Cortex of kidney (tissue), 1 donor: ENCODE measurements at places on chromosomes 7 and 10.

- DNase-seq: no peak
Observed at GRCh38 chr7:139757968-139758367, 19.8 kb downstream of the HIPK2 start.

GRCh38 chr7:135161669-135162068, 8.8 kb downstream of the CYREN start:
- no peak for DNase-seq

DNA sequence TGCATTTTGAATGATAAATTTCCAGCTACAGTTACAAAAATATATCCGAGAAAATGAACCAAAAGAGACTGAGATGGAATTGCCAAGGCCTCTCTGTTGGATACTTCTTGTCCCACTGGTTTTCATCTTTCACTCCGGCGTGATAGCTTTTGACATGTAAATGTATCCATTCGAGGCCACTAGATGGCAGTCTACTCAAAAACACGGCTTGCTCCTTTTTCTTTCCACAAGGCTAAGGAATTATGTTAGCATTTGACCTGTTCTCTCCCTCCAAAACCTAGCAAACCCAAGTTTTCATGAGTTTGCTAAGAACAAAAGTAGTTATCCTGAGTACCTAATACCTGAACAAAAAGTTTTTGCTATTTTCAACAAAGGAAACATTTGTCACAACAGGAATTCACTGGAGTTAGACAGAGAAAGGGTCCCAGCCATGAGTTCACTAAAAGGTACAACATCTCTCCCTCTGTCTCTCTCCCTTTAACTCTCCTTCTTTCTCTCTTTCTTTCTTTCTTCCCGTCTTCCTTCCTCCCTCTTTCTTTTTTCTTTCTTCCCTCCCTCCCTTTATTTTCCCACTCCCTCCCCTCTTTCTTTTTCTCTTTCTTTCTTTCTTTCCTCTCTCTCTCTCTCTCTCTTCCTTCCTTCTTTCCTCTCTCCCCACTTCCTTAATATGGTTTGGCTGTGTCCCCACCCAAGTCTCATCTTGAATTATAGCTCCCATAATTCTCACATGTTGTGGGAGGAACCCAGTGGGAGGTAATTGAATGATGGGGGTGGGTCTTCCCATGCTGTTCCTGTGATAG, 207.9 kb upstream of the MYO3A start:
- no peak for DNase-seq

DNA sequence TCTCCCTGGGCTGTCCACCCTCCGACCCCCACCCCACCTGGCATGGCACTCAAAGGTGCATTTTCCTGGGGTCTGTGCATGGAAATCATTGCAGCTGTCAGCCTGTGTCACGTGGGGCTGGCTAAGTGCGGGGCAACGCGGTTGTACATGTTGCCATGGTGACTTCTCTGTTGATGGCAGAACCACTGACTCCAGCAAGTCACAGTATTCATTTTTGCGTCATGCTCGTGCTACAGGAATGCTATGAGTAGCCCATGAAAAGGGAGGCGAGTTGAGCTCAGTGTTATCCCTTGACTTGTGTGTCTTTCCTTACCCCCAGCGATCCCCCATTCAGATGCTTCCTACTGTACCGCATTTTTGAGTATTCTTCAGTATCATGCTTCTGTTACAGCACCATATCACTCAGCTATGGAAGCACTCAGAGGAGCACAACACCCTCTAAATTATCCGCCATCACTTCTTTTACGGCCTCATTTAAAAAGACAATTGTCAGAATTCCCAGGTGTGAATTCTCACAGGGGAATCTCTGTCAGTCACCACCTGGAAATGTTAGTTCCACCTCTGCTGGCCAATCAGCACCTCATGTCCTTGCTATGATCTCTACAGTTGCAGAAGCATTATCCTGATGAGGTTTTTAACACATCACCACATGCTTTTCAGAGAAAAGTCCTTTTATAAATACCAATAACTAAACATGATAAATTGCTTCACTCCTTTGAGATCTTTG, 194.4 kb upstream of the C7orf33 start:
- DNase-seq: no peak

- DNase-seq: no peak
Observed at GRCh38 chr7:12706900-12707536, 19.6 kb downstream of the ARL4A start.

- no peak for DNase-seq
Observed at GRCh38 chr10:74991435-74991834, 120.0 kb upstream of the SAMD8 start.

- DNase-seq: no peak
Observed at GRCh38 chr7:87574630-87575029, 26.1 kb downstream of the ABCB1 start.

GRCh38 chr10:55509168-55509567, 708.1 kb upstream of the PCDH15 start:
- no peak for DNase-seq

GRCh38 chr10:9219860-9220259, 1165.4 kb downstream of the GATA3 start:
- DNase-seq: no peak

GRCh38 chr7:47183862-47184590, 397.9 kb downstream of the TNS3 start:
- DNase-seq: no peak

DNA sequence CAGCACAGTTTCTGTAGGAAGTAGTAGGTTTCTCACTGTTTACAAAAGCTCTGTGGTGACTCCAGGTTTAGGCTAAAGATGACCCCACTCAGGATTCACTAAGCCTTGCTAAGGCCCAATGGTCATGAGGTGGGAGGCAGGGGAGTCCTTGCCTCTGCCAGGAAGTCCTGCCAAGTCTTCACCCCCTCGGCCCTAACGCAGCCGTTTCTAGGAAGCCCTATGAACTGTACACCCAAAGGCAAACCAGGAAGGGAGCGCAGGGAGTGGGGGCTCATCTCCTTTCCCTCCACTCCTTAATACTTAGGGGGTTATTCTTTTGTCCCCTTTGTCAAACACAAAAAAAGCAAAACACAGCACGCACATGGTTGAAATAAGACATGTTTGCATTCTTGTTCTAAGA, 64.6 kb downstream of the CTBP2 start:
- no peak for DNase-seq

DNA sequence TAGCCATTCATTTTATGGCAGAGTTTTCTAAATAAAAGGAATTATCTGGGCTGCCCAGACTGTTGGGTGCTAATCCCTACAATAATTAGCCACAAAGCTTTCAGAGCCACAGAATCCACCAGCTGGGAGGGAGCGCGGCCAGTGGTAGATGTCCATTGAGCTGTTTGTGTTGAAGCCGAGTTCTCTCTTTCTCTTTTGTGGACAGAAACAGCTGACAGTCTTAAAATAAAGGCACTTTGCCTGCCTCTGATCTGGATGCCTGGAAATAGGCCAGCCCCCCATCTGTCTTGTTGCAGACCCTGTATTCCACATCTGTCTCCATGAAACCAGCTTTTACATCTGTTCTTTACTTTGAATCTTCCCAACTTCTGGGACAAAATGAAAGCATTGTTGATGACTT, 66.1 kb downstream of the MTPN start:
- DNase-seq: no peak

GRCh38 chr7:48389977-48390376, 218.7 kb downstream of the ABCA13 start:
- no peak for DNase-seq

DNA sequence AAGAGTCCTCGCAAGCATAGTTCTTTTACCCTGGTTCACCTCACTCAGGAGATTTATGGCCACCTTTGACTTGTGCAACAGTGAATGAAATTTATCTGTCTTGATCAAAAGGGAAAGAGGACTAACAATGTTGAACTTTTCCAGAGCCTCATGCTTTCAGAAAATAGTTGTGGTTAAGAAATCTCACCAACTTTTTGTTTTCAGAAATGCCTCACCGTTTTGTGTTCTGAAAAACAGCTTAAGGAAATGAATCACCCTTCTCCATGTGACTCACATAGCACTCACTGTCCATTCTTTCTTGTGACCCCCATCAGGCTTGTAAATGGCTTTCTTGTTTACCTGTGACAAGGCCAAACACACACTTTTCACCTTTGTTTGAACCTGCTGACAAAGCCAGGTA, 148.6 kb upstream of the FAM3C start:
- no peak for DNase-seq

GRCh38 chr10:129850316-129850715, 113.8 kb downstream of the EBF3 start:
- no peak for DNase-seq

GRCh38 chr10:21174715-21175495, 277.8 kb upstream of the NEBL start:
- DNase-seq: no peak

GRCh38 chr7:100974021-100974420, 4.7 kb downstream of the MUC12 start:
- no peak for DNase-seq

- no peak for DNase-seq
Observed at GRCh38 chr10:21662635-21663034, 128.6 kb downstream of the MLLT10 start.

GRCh38 chr7:88203401-88203800, 16.4 kb downstream of the SRI start:
- DNase-seq: no peak

- no peak for DNase-seq
Observed at GRCh38 chr7:87561102-87561501, 39.6 kb downstream of the ABCB1 start.

DNA sequence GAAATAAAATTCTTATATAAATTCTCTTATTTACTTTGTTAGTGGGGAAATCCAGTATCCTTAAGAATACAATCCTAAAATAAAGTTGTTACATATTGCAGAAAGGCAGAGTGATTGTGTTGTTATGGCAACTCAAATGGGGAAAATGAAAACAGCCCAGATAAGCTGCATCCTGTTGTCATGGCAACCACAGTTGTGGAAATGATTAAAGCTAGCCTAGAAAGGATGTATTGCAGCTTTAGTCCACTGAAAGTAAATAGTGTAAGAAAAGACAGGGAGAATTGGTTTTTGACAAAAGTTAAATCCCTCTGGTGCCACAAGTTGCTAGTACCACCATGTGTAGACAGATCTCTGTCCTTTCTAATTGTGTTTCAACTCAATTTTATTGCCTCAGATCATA, 43.2 kb downstream of the BTRC start:
- DNase-seq: no peak

GRCh38 chr7:2926896-2927405, 82.8 kb upstream of the GNA12 start:
- no peak for DNase-seq

DNA sequence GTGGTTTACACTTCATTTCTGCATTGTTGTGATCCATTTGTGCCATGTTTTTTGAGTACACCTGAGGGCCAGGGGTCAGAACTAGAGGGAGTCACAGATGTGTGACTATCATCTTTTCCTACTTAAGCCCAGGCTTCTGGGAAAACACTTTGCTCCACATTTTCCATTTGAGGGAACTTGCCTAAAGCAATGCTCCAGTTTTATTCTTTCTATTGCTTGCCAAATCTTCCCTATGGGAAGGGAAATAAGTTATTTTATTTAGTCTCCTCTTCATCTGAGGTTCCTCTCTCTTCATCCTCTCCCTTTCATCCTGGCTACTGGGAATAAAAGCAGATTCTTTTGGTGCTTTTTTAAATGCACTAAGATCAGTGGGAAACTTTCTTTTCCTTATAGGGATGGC, 179.9 kb upstream of the PRSS58 start:
- DNase-seq: no peak

DNA sequence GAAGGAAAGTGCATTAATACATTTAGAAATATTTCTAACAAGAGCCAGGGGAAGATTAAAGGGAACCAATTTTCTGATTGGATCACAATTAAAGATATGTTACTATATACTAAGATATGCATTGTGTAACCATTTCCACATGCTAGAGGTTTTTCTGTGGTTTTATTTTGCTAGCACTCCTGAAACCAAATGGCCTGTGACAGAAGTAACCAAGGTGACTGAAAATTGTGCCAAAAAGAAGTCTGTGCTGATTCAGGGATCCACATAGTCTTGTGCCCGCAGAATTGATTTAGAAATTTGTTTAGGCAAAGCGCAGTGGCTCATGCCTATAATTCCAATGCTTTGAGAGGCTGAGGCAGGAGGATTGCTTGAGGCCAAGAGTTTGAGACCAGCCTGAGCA, 1.8 kb downstream of the CC2D2B start:
- no peak for DNase-seq

DNA sequence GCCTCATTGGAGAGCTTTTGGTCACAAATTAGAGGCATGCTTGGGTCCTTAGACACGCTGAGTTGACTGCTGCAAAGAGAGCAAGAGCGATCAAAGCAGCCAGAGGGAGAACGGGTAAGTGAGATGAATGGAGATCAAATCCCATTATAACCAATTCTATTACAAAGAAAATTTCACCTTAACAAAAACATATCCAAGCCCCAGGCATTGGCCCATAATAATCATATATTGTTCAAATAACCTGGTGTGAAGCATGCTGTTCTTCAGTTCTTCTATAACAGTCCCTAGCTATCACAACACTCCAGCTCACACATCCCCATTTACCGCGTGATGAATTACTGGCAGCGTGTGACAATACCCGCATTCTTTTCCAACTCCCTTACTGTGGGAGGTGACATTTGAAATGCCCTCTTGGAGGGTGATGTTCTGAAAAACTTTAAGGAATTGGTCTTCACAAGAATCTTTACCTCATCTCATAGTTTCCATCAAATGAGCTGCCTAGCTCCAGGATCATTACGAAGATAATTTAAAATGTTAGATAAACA, 156.1 kb upstream of the PLXNA4 start:
- DNase-seq: no peak

- DNase-seq: no peak
Observed at GRCh38 chr10:44389556-44389955, 4.7 kb upstream of the CXCL12 start.

DNA sequence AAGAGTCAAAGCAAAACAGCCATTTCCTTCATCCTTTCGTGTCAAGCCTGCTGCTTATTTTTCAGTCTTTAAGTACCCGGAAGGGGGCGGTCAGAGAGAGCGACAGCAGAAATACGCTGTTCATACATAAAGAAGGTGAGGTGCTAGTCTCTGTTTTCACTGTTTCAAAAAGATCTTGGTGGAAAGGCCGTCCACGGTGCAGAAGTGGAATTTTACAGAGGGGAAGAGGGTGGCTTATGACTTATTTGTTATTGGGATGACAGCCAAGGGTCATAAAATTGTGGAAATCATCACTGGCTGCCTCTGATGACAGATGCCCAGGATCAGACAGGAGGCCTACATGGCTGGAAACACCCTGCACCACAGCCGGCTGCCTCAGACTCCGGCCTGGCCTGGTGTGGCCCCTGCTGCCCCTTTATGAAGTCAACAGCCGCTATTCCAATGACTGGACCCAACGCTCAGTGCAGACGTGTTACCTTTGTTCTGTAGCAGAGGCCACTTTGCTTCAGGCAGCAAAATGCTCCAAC, 57.0 kb downstream of the HIPK2 start:
- no peak for DNase-seq

DNA sequence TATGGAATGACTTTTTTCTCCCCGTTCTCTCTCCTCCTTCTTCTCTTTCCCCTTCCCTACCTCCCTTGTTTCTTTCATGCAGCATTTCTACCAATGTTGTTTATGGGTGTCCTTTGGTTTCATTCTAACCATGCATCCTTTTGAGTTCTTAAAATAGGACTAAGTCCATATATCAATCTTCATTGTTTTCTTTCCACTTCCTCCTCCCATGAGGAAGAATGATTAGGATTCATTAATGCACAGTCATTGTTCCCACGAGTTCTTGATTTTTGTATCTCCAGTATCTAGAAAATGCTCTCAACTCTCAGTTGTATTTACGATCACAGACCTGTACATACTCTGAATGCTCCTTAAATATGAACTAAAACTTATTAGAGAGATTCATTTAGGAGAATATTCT, 153.3 kb downstream of the LRRC4 start:
- DNase-seq: no peak
